ENCODE measurements at places on chromosomes 1 and 21. TPM values are rescaled to one million over a fixed set of nuclear protein-coding genes. Genes with fewer than 3 reads are reported as not detected.

Gene RHBG
- total RNA-seq = not detected

Gene KPRP
- total RNA-seq = not detected

Gene SLAMF8
- not detected for total RNA-seq

Gene RHOU
- 0.91 TPM for total RNA-seq

Gene INTS7
- total RNA-seq = 15.3 TPM

Gene RHD
- not detected for total RNA-seq

Gene RAP1GAP
- 0.23 TPM for total RNA-seq

Gene DAB1
- total RNA-seq = 0.07 TPM

Gene SPATA45
- not detected for total RNA-seq

Gene PGLYRP4
- total RNA-seq = not detected

Gene OR6P1
- not detected for total RNA-seq

Gene TRIM46
- 5.2 TPM for total RNA-seq

Measured in smooth muscle cell of the pulmonary artery (primary cell).